Mesothelial cell of epicardium (in vitro differentiated cells): ENCODE measurements at places on chromosomes 16 and 17. TPM values are rescaled to one million over a fixed set of nuclear protein-coding genes. Genes with fewer than 3 reads are reported as not detected.
A peak's percentile ranks its signal among the peaks of the same experiment; 100 is the strongest.

The SERPINF2 gene
- total RNA-seq = 0.32 to 0.63 TPM (median 0.44 TPM) in 3 replicates

The FGF11 gene
- total RNA-seq = 24.8 to 26.8 TPM (median 26.5 TPM) in 3 replicates

The IGFALS gene
- total RNA-seq = 0.34 to 0.63 TPM (median 0.35 TPM) in 3 replicates

The CA7 gene
- not detected in 3 replicates for total RNA-seq

The KRT12 gene
- not detected in 3 replicates for total RNA-seq

The EFCAB13 gene
- 4.3 to 5.7 TPM (median 4.8 TPM) in 3 replicates for total RNA-seq

GRCh38 chr16:87041286-87041685 is 275.9 kb downstream of the C16orf95 start:
- peaks cover 25% of the 10 kb centered on the region for H3K4me1 ChIP-seq
- H3K36me3 ChIP-seq = no peaks in the 10 kb centered on the region
- DNase-seq = no peak
- H3K27me3 ChIP-seq = peaks cover 10% of the 10 kb centered on the region

GRCh38 chr17:41324180-41325075 is 8.9 kb upstream of the KRTAP17-1 start:
- peak overlapping the region; percentile 63 for H3K27ac ChIP-seq
- no peaks in the 10 kb centered on the region for H3K27me3 ChIP-seq
- peaks cover 15% of the 10 kb centered on the region for H3K4me1 ChIP-seq
- peaks cover 4% of the 10 kb centered on the region for H3K36me3 ChIP-seq
- H3K4me3 ChIP-seq = no peak overlapping the region

DNA sequence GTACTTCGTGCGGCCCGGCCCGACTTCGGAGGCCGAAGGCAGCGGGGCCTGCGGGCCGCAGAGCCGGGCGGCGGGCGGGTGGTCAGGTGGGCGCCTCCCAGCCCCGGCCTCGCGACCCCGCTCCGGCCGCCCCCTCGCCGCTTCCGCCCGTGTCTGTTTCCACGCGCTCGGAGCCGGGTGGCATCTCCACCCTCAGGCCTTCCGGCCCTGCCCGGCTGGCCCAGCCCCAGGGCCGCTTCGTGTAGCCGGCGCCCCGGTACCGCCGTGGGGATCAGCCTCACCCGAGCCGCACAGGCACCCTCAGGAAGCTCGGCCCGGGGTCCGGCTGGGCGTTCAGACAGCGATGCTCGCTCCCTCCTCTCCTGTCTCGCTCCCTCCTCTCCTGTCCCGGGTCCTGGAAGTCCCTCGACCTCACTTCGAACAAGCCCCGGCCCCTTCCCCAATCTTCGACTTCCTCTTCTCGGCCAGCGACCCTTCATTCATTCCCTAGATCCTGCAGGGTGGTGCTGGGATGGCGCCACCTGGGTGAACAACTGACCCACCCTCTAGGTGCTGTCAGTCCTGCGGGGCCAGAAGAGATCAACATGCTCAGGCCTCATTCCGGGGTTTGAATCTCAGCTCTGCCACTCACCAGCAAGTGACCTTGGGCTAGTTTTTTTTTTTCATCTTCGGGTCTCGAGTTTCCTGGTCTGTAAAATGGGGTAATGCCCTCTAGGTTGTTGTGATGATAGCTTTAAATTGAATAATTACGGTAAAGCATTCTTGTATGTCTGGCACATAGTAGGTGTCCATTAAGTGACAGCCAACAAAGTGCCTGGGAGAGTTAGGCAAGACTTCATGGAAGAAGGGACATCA is 610 bp downstream of the VPS4A start:
- H3K4me3 ChIP-seq = peak overlapping the region; percentile 91
- peak; percentile 62 for DNase-seq
- peaks cover 12% of the 10 kb centered on the region for H3K36me3 ChIP-seq
- H3K27me3 ChIP-seq = no peaks in the 10 kb centered on the region
- H3K27ac ChIP-seq = peak overlapping the region; percentile 93

DNA sequence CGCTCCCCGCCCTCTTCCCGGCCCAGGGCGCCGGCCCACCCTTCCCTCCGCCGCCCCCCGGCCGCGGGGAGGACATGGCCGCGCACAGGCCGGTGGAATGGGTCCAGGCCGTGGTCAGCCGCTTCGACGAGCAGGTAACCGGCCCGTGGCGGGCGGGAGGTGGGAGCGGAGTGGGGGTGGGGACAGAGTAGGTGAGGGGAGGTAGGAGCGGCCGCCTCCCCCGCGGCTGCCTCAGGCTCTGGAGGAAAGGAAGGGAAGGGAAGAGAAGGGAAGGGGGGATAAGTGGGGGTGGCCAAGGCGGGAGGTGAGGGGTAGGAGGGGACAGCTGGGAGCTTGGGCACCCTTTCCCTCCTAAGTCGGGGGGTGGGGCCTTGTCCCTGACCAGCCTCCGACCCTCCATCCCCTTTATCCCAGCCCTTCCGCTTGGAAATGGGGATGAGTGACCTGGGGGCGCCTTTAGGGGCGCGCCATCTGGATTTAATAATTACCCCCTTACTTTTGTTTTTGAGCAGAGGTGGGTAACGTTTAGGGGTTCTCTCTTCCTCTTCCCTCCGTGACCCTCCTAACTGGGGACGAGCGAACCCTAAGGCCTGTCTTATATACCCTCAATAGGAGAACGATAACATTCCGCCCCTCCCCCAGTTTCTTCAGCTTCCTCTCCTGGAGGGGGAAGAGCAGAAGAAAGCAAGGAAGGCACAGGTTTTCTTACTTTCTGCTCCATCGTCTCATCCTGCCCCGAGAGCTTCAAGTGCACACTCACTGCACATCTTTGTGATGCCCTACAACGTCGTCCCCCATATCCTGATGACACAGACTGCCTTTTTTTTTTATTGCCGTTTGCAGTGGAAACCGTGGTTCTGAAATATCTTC is 694 bp downstream of the NF1 start:
- H3K4me3 ChIP-seq = peak overlapping the region; percentile 94
- peaks cover 18% of the 10 kb centered on the region for H3K4me1 ChIP-seq
- peak; percentile 60 for DNase-seq
- peak overlapping the region; percentile 98 for H3K27ac ChIP-seq
- no peaks in the 10 kb centered on the region for H3K27me3 ChIP-seq

DNA sequence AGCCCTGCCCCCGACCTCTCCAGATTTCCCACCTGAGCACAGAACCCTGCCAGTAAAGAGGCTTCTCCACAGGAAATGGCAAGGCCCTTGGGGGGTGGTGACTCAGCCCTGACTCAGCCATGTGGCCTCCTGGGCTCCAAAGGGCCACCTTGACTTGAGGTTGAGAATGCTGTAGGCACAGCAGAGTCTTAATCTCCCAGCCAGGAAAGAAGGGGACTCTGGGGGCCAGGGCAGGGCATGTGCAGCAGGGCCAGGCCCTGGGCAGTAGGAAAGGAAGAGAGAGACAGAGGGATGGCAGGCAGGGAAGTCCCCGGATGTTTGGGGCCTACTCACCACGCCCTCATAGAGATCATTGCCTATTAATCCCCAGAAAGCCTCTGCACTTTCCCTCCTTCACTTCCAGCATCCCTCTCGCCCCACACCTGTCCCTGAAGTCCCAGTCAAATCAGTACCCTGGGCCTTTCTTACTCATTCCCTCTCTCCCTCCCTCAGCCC is 4.8 kb upstream of the ITGA3 start:
- peak overlapping the region; percentile 97 for H3K27ac ChIP-seq
- no peaks in the 10 kb centered on the region for H3K36me3 ChIP-seq
- no peaks in the 10 kb centered on the region for H3K27me3 ChIP-seq
- peaks cover 74% of the 10 kb centered on the region for H3K4me1 ChIP-seq
- no peak for DNase-seq

- H3K36me3 ChIP-seq = no peaks in the 10 kb centered on the region
- H3K27me3 ChIP-seq = peaks cover 32% of the 10 kb centered on the region
- H3K27ac ChIP-seq = no peak overlapping the region
- H3K4me1 ChIP-seq = peaks cover 11% of the 10 kb centered on the region
- peak overlapping the region; percentile 82 for H3K4me3 ChIP-seq
Measured at GRCh38 chr16:19410435-19411171, 7.1 kb upstream of the TMC5 start.

DNA sequence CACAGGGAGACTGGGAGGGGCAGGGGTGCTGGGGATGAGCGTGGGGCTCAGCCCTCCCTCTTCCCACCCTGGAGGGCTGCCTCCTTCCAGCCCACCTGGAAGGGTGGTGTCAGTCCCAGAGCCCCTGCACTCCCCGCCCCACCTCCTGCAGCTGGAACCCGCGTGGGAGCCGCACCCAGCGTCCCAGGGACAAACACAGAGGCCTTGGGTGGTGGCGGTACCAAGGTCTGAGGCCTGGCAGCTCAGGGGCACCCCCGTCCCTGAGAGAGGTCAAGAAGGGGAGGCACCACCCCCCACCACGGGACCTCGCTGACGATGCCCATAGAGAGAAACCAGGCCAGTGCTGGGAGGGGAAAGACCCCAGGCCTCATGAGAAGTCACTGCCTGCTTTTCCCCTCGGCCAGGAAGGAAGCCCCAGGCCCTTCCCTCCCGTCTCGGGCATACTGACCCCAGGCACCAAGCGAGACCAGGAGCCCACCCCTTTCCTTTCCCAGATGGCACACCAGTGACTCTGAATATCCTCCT is 4.1 kb downstream of the HS3ST6 start:
- no peak overlapping the region for H3K27ac ChIP-seq
- no peaks in the 10 kb centered on the region for H3K36me3 ChIP-seq
- peaks cover 49% of the 10 kb centered on the region for H3K27me3 ChIP-seq
- H3K4me1 ChIP-seq = peaks cover 2% of the 10 kb centered on the region

DNA sequence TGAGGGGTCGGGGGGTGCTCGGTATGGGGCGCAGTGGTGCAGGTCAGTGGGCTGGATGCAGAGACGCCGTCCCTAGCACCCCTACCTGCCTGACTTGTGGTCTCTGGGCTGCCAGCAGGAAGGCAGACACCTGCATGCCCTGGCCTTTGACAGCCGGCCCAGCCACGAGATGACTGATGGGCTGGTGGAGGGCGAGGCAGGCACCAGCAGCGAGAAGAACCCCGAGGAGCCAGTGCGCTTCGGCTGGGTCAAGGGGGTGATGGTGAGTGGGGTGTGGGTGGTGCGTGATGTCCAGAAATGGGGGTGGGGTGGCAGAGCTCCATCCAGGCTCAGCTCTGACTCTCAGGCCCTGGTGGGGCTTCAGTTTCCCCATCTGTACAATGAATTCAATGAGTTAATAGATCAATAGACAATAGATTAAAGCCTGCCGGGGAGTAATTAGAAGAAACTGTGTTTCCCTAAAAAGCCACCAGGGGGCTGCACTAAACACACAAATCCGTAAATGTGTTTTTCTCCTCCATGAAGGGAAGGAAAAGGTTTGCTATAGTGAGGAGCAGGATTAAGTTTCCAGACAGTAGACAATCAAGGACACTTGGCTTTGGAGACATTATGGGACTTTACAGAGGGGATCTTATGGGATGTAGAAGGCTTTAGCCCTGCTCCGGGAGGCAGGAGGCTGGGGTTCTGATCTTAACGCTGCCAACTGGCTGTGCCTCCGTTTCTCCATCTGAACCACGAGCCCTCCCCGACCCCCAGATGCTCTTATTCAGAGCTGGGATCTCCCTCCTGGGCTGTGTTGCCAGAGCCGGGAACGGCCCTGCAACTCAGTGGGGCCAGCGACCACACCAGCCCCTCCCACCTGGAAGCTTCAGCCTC is 2.2 kb downstream of the SLC12A3 start:
- H3K4me3 ChIP-seq = no peak overlapping the region
- no peak for DNase-seq
- no peak overlapping the region for H3K27ac ChIP-seq
- no peaks in the 10 kb centered on the region for H3K36me3 ChIP-seq
- H3K27me3 ChIP-seq = no peaks in the 10 kb centered on the region

DNA sequence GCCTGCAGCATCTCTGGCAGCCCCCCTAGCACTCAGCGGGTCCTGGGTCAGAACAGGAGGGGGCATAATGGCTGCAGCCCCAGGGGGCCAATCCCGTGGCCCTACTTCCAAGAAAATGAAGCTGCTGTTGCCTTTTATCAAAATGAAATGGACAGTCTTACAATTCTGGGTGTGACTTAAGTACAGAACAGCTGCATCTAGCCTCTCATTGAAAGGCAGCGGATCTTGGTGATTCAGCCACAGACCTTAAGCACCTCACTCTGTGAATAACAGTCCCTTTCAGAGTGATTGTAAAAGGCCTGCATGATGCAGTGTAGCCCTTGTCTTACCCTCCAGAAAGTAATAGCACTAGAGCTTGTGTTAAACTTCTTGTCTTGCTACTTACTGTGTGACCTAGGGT is 11.5 kb upstream of the UMOD start:
- H3K36me3 ChIP-seq = no peaks in the 10 kb centered on the region
- H3K4me1 ChIP-seq = no peaks in the 10 kb centered on the region
- no peak for DNase-seq
- no peak overlapping the region for H3K27ac ChIP-seq
- no peak overlapping the region for H3K4me3 ChIP-seq

- H3K27ac ChIP-seq = no peak overlapping the region
- no peaks in the 10 kb centered on the region for H3K36me3 ChIP-seq
- peaks cover 4% of the 10 kb centered on the region for H3K4me1 ChIP-seq
- no peak overlapping the region for H3K4me3 ChIP-seq
Measured at GRCh38 chr17:37737971-37738370, 6.9 kb downstream of the HNF1B start.

DNA sequence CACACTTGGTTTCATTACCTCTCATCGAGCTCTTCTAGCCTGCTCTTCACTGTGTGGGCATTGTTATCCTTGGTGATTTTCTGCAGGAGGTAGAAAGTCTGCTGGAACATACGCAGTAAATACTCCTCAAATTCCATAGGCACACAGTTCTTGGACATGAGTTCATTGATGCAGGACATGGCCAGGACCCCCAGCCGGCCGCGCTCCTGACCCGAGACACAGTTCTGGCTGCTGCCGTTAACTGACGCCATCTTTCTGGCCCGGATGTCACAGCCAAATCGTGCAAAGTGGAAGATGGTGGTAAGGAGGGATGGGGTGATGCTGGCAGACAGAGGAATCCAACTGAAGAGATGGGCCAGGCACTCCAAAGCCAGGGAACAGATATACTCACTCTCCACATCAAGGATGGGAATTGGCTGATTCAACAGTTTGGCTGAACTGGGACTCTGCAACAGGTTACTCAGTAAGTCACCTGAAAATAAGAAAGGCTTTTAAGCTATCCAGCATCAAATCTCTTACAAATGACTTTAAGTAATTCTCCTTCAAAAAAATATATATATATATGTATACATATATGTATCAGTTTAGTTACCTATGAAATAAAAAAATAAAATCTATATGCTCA is 55.6 kb downstream of the XPO6 start:
- DNase-seq = no peak
- no peak overlapping the region for H3K4me3 ChIP-seq
- H3K27me3 ChIP-seq = no peaks in the 10 kb centered on the region
- peak overlapping the region; percentile 47 for H3K27ac ChIP-seq
- H3K36me3 ChIP-seq = peaks cover 15% of the 10 kb centered on the region
- peaks cover 35% of the 10 kb centered on the region for H3K4me1 ChIP-seq

GRCh38 chr17:3986270-3986938 is 22.2 kb upstream of the ATP2A3 start:
- peaks cover 4% of the 10 kb centered on the region for H3K27me3 ChIP-seq
- H3K4me1 ChIP-seq = no peaks in the 10 kb centered on the region
- no peak overlapping the region for H3K27ac ChIP-seq
- H3K36me3 ChIP-seq = no peaks in the 10 kb centered on the region
